ENCODE measurements at places on chromosomes 2 and 18. TPM values are rescaled to one million over a fixed set of nuclear protein-coding genes. Genes with fewer than 3 reads are reported as not detected.
A peak's percentile ranks its signal among the peaks of the same experiment; 100 is the strongest.

GRCh38 chr2:192267484-192267883 lies 72.8 kb upstream of the TMEFF2 start:
- DNase-seq = peak; percentile 68

DNA sequence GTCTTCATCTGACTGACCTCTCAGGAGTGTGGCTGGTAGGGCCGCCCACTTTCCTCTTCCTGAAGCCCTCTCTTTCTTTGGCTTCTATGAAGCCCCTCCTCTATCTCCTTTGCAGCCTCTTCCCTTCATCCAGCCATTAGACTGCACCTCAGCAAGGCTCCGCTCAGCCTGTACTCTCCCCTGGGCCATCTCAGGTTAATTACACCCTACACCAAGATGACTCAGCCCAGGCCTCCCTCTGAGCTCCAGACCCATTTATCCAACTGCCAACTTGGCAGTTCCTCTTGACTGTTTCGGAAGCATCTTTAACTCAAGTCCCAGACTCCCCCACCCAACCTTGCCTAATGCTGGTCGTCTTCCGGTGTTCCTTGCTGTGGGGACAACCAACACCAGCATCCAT lies 5.8 kb upstream of the WNT6 start:
- DNase-seq = peak; percentile 44

GRCh38 chr2:1321321-1321720 lies 91.9 kb upstream of the TPO start:
- DNase-seq = no peak

DNA sequence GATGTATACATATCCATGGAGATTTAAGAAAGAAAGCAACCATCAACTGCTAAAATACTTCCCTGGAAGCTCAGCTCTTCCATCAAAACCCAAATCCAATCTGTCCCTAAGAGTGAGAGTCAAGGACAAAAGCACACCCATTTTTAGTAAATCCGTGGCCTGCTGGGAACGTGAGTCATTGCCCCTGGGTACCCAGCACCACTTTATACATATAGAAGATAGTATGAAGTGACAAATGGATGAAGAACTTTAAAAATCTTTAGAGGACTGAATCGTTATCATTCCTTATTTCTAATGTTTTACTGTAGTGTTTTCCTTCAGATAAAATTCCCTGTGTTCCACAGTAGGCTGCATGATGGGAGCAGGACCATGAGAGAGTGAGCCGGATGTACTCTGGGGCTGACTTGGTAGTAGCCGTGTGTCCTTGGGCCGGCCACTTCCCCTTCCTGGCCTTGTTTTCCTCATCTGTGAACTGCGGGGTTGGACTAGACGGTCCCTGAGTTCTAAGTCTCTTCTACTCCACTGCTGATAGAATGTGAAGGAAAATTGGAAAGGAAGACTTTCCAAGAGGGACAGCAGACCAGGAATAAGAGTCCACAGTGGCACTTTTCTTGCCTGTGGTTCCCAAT lies 28.5 kb upstream of the CEP68 start:
- no peak for DNase-seq

Gene FEV
- polyA plus RNA-seq = not detected

Gene SPATA3
- not detected for polyA plus RNA-seq

Measured in mammary epithelial cell (primary cell).